NCI-H510A (cell line): ENCODE measurements at places on chromosomes 5 and 9.

GRCh38 chr5:75510836-75511434 lies 494 bp downstream of the CERT1 start:
- DNase-seq = peak; percentile 3

DNA sequence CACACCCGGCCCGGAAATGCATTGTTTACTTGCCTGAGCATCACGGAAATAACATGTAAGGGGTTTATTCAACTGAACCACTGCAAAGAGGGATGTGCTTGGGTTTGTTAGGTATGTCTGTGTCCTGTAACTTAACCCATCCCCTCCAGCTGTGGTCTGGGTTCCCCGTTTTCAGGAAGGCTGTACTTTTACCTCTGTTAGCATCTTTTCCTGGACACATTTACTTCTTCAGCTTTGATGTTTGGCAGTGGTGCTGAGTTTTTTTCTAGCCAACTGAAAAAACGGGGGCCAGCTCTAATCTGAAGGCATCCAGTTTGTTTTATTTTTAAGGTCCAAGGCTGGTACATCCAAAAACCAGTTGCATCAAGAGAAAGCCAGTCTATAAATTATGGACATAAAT lies 561.8 kb downstream of the BNC2 start:
- no peak for DNase-seq

- no peak for DNase-seq
These were observed 19.3 kb downstream of the PGGT1B start for GRCh38 chr5:115243412-115243811.

DNA sequence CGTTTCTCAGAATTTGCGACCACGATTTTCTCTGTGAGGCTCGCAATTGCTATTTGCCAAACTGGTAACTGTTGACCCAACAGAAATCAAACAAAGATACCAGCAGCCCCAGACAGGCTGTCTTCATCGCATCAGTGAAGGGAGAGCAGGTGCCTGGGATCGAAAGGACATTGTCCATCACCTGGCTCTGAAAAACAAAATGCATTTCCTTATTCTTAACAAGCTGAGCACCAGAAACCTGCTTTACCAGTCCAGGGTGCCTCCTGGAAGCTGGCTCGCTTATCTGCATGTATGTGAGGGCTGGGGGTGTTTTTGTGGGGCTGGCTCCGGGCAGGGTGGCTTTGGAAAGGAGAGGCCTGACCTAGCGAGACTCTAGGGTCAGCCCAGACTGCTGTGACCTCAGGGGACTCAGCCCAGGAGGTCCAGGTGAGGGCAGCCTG lies 24.7 kb downstream of the WWC1 start:
- DNase-seq = peak; percentile 64

DNA sequence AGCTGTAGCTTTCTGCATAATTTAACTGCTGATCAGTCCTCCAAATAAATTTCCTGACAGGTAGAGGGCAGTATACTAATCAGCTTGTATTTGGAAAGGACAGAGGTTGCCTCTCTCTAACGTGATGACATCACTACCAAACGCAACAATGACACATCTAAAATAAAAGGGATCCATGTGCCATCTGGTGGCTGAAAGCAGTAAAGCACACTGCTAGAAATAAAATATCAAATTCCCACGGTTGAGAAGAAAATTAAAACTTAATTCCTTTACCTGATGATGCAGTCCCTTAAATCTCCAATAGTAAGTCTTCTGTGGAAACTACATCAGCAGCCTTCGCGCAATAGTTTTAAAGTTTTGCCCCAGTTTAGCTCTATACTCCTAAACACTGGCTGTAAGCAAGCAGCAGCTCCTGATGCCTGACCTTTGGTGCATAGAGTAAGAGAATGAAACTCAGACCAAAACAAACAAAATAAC lies 54.5 kb downstream of the DIAPH1 start:
- DNase-seq = peak; percentile 39

DNA sequence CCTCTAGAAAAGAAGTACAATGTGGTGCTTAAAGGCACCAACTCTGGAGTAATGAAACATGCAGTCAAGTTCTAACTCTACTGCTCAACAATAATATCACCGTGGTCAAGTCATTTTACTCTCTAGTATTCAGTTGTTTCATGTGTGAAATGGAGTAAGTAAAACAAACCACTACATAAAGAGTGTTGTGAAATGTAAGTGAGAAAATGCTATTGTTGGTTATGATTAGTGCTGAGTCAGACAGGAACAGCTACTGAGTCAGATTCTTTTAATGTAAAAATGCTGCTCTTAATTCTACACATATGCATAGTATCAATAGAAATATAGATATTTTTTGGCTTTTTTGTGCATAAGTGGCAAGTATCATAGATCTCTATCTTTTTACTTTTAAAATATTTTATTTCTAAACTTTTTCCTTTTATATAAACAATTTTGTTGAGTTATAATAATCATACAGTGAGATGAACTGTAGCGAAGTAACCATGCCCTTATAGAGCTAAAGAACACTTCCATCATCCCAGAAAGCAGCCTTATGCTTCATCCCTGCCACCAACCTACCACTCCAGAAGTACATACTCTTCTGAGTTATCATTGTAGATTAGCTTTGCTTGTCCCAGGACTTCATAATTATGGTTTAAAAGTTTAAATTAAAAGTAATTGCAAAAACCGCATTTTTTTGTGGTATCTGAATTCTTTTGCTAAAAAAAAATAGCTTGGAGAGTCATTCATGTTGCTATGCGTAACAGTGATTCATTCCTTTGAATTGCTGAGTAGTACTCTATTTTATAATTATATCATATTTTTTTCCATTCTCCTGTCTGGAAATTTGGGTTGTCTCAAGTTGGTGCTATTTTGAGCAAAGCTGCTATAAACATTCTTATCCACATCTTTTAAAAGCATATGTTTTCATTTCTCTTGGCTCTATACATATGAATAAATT lies 548.2 kb upstream of the CLINT1 start:
- no peak for DNase-seq

- no peak for DNase-seq
These were observed 5.9 kb downstream of the MED10 start for GRCh38 chr5:6372251-6373080.

GRCh38 chr5:6457592-6457991 lies 8.9 kb downstream of the UBE2QL1 start:
- no peak for DNase-seq

- no peak for DNase-seq
These were observed 13.2 kb upstream of the AUH start for GRCh38 chr9:91374939-91375338.

DNA sequence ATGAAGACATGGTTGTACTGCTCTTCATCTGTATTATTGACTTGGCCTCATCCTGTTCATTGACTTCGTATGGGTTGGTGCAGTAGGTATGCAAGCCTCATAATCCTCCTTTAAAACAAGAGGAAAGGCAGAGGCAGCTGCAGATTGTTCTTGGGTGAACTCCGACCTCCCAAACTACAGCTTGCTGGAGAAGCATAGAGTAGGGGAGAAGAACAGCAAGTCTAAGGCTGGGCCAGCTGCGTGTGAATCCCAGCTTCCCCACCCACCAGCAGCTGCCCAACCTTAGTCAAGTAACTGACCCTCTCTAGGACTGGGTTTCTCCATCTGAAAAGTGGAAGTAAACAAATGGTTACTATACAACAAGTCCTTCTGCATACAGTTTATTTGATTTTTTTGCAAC lies 114.5 kb upstream of the WWC1 start:
- no peak for DNase-seq

- no peak for DNase-seq
These were observed 56.0 kb upstream of the ZNF354A start for GRCh38 chr5:178786417-178786816.

DNA sequence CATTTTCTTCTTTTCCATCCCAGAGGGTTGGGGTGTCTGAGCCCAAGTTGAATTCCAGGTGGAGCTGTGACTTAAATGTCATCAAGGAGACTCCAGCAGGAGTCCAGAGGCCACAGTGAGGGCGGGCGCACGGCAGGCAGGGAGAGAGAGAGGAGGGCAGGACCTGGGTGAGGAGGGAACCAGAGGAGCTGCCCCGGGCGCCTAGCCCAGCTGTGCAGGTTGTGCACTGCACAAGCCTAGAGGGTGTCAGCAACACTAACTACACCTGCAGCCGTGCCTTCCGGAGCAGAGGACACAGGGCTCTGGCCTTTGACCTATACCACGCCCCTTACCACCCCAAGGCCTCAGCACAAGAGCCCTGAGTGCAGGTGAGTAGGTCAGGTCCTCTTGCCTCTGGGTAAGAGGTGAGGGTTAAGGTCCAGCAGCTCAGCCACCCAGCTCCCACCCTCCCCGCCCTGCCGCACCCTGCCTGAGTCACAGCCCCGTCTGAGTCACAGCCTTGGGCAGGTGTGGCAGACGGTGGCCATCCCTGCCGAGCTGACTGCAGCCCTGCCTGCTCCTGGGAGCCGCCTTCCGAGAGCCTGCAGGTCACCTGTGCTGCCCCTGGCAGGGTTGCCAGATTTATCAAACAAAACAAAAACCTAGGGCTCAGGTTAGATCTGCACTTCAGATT lies 6.4 kb upstream of the AGPAT2 start:
- DNase-seq = no peak

DNA sequence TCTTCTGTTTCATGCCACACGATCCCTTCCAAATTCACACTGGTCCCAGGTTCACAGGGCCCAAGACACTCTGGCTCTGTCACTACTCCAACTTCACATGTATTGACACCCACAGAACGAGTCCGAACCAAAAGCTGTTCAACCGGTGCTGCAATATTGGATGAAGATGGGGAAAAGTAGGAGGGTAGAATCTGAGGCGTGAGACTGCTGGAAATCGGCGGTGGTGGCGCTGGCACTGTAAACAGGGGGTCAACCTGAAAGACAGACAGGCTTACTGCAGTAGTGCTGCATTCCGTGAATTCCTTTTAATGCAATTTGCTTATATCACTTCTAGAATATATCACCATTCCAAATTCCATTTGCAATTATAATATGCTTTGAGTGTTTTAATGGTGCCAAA lies 45.4 kb downstream of the ZNF608 start:
- DNase-seq = no peak

DNA sequence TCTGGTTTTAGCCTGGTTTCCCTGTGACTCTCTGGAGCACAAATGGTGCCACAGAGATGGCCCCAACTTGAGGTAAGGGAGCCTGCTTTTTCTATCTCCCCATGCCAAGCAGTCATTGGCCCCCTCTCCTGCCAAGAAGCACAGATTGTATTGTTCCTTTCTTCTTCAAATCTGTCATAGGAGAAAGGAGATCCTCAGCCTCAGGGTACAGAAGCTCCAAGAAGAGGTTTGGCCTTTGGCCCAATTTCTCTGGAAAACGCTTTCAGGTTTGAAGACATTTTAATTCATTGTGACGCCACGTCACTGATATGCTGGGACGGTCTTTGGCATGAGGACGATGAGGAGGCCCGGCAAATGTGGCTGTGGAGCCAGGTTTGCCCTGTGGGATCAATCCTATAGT lies 29.2 kb upstream of the PANK3 start:
- DNase-seq = no peak

- no peak for DNase-seq
These were observed 410.2 kb downstream of the PRR16 start for GRCh38 chr5:120874081-120874862.

GRCh38 chr9:22073349-22073748 lies 64.2 kb upstream of the CDKN2B start:
- DNase-seq = no peak
